ENCODE measurements at places on chromosomes 2 and 18. TPM values are rescaled to one million over a fixed set of nuclear protein-coding genes. Genes with fewer than 3 reads are reported as not detected.

DNA sequence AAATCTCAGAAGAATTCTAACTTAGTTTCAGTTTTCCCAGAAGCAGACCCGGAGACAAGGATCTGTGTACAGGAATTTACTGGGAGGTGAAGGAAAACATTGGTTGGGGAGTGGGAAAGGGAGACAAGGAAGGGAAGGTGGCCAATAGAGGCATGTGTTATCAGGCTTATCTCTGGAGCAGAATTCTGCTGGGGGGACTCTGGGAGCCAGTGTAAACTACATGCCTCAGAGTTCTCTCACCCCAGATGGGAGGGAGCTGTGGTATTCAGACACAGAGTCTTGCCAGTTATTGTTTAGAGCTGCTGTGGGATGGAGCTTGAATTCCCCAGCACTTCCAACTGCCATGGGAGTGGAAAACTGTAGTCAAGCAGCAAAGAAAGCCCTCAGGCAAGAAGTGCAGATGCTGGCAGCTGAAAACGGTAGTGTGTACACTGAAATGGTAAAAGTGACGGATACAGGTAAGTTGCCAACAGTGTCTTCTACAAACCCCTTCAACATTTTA is 19.0 kb downstream of the DNPEP start:
- DNase-seq, result peak; percentile 14

- DNase-seq, result no peak
Measured at GRCh38 chr2:37771600-37772088, 100.2 kb upstream of the CDC42EP3 start.

GRCh38 chr2:126700677-126701076 is 44.7 kb downstream of the GYPC start:
- no peak for DNase-seq

- no peak for DNase-seq
Measured at GRCh38 chr2:31932589-31932988, 78.2 kb downstream of the MEMO1 start.

- DNase-seq, result no peak
Measured at GRCh38 chr2:38170067-38170466, 94.1 kb upstream of the CYP1B1 start.

DNA sequence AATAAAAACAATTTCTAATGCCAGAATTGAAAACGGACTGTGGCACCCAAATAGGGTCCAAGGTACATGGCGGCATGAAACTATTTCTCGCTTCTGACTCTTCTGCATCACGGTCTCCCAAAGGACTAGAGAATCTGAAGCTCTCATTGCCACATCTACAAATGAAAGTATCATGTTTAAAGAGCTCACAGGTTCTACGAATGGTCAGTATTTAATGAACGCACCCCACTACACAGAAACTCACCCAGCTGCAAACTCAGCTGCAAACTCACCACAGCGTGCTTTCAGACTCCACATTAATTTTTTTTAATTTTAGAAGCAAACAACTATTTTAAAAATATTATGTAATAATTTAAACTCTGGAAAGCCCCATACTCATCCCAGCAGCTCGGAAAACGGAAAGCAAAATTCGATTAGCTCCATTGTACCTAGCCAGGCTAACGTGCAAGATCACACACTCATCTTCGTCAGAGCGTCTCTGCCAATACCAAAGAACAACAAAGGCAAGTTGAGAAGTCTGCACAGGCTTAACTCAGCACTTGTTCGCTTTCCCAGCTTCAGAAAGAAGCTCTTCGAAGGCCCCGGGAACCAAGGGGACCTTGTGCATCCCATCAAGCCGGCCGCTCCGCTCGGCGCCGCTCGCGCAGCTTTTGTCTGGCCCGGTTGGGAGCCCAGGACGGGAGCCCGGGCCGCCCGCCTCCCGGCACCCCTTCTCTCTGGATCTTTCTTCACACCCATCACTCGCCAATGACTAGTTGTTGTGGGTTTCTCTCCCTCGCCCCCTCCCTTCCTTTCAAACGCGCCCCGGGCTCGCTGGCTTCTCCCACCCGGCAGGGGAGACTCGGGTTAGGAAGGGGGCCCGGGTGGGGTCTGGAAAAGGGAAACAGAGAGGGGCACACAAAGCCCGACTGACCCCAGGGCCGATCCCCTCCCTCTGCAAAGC is 785 bp downstream of the CLASP1 start:
- peak; percentile 61 for DNase-seq

DNA sequence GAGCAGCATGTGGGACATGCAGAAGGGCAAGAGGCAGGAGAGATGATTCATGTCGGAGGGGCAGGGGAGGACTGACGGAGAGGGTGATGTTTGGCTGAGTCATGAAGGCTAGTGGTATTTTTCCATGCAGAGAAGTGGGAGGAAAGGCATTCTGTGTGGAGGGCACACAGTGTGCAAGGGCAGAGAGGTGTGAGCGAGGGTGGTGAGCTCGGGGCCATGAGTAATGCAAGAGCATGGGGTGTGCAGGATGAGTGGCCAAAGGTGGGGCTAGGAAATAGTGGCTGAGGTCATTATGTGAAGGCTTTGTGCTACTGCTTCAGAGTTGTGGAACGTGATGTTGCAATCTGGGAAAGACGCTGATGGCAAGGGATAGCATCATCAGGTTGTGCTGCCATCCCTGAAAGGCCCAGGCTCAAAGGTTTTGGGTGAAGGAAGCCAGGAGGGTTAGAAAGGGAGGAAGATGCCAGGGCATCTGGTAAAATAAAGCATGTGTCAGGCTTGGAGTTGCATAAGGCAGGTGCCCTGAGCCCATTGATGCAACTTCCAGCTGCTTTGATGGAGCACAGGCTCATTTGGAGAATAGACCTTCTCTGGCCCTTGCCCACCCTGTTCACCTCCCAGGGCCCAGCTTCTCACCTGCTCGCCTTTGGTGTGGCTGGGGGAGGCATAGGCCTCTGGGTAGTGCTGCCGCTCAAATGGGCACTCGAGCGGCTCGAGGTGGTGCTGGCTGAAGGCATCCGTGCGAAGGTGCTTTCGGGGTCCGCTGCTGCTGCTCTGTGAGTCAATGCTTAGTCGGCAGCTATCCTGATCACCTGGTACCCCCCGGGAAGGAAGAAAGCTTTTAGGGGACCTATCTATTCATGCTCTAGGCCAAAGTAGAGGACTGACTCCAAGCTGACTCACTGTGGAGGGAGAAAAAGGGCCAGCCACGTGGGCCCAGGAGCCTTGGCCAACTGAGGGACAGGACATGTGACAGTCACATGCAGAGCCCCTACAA is 37.5 kb downstream of the PAX8 start:
- DNase-seq, result peak; percentile 100

DNA sequence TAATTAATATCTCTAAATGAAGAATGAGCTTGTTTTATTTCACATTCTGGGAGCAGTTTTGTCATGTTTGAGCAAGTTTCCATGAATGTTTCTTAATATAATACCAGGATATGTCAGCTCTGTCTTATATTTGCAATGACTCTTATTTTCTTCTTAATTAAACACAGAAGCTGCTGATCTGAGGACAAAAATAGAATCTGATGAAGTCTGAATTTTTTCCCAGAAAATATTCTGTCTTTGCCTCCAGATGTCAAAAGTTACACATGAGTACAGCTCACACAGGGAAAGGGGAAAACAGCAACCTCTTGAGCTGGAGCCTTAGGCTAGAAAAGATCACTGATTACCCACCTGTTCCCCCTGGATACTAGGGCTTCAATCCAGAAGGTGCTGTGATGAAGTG is 606.6 kb upstream of the SYT4 start:
- DNase-seq, result no peak

GRCh38 chr18:78496079-78496478 is 483.5 kb upstream of the SALL3 start:
- DNase-seq, result no peak

DNA sequence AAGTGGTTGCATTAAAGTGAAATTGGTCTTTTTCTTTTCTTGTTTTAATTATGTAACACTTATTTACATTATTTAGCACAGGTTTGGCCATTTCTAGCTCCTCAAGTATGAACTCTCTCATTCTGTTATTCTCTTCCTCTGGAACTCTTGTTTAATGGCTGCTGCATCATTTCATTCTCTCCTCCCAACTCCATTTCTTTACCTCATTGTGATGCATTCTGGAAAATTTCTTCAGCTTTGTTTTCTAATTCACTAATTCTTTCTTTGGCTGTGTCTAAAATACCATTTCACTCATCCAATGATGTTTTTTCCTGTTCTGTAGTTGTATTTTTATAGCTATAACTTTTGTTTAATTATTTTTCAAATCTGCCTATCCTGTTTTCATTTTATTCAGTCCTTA is 22.5 kb upstream of the NMUR1 start:
- no peak for DNase-seq

GRCh38 chr2:132937629-132938028 is 267.6 kb upstream of the LYPD1 start:
- no peak for DNase-seq

- DNase-seq, result no peak
Measured at GRCh38 chr2:3594493-3595281, at the start of gene COLEC11. Gene COLEC11, plus strand, starts transcription at chr2:3595112. Its CDS starts 9,229 bp downstream, at chr2:3604341.

DNA sequence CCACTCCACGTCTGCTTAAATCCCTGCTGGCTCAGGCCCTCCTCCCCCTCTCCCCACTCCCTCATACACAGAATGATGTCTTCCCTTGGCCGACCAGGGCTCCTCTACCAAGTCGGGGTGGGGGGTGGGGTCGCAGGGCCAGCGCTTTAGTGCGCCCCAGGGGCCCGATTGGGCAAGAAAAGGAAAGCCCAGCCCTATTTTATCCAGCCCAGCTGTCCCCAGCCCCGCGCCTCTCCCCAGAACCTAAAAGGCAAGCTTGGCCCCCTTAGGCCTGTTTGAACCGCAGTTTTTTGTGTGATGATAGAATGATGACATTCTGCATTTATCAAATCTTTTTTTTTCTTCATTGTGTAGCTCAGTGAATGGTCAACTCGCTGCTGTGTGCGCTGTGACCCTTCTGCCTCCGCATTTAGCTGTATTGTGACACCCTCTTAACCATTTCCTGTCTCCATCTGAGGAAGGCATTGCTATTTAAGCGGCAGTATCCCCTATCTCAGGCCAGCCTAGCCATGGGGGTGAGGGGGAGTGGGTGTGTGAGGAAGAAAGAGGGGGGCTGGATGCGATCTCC is 231.4 kb downstream of the HAUS1 start:
- DNase-seq, result peak; percentile 12

DNA sequence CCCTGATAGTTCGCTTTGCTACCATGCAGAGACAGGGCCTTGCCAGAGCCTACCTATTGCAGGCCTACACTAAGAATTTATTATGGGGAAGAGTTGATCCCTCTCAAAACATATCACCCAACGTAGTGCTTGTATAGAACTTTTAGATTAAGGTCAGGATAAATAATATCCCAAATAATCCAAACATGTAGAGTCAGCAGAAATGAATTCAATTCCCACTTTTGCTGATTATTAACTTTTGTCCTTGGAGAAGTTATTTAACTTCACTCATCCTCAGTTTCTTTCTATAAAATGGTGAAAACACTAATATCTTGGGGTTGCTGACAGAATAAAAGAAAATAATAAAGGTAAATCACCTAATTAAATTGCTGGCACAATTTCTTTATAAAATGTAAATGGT is 294.1 kb downstream of the XIRP2 start:
- no peak for DNase-seq

DNA sequence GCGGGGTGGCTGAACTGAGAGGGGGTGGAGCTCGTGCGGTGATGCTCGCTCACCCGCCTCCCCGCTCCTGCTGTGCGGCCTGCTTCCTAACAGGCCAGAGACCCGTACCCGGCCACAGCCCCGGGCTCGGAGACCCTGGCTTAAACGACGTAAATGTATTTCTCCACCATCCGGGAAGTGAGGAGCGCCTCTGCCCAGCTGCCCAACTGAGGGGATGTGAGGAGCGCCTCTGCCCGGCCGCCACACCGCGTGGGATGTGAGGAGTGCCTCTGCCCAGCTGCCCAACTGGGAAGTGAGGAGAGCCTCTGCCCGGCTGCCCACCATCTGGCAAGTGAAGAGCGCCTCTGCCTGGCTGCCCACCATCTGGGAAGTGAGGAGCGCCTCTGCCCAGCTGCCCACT is 110.6 kb downstream of the HS6ST1 start:
- DNase-seq, result no peak

GRCh38 chr2:209321076-209321475 is 102.8 kb upstream of the MAP2 start:
- DNase-seq, result peak; percentile 73

Gene FZD7
- 1.8 TPM for total RNA-seq

Gene IGFBP5
- total RNA-seq, result 0.51 TPM

Gene UGT1A5
- 0.26 TPM for total RNA-seq

Gene SLC5A6
- total RNA-seq, result 6.3 TPM

Gene AMER3
- under 0.01 TPM for total RNA-seq

All from bronchial epithelial cell (primary cell).